ENCODE measurements at places on chromosomes 3 and 15.
A peak's percentile ranks its signal among the peaks of the same experiment; 100 is the strongest.

DNA sequence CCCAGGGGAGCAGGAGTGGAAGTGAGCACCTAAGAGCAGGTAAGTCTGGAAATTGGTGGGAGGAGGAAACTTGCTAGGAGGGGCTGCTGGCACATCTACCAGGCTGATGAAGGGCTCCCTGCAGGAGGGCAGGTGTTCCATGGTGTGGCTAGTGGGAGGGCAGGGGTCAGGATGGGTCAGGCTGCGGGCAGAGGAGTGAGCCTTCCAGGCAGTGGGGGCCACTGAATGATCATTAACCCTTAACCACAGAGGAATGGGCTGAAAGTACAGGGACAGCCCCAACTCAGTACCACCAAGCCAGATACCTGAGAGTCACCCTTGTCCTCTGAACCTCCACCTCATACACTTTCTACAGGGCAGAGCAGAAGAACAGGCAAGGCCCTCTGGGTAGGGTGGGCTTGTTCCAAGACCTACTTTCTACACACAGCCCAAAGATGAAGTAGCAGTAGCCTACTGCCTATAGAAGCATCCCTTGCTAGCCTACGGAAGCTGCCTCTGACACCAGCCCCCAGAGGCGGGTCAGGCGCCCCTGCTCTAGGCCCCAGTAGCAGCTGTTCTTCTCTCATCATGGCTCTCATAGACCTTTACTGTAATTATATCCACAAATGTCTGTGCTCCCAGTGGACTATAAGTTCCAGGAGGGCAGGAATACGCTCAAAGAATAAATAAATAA, 4.6 kb downstream of the RAB6B start:
- DNase-seq: no peak

DNA sequence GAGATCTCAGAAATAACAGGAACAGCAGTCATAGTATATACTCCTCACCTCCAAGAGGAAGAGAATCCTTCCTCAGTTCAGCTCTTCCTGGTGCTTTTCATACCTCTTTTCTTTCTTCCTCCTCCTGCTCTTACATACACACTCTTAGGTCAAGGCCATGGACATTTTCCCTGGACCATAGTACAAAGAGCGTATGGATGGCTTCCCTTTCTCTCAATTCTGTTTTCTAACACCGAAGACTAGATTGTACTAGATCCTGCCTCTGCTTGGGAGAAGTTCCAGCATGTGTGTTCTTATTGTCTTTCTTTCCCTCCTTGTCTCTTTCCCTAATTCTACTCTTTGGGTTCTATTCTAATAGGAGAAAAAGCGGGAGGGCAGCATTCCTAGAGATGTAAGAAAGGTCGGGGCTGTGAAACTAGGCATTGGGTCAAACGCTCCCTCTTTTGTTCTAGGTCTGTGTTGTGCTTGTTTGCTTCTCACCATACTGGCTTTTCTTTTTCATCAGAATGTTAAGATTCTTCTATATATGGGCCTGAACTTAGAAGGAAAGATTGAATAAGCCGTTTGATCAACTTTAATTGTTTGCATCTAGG, 77.4 kb downstream of the VPS8 start:
- peak; percentile 16 for DNase-seq

DNA sequence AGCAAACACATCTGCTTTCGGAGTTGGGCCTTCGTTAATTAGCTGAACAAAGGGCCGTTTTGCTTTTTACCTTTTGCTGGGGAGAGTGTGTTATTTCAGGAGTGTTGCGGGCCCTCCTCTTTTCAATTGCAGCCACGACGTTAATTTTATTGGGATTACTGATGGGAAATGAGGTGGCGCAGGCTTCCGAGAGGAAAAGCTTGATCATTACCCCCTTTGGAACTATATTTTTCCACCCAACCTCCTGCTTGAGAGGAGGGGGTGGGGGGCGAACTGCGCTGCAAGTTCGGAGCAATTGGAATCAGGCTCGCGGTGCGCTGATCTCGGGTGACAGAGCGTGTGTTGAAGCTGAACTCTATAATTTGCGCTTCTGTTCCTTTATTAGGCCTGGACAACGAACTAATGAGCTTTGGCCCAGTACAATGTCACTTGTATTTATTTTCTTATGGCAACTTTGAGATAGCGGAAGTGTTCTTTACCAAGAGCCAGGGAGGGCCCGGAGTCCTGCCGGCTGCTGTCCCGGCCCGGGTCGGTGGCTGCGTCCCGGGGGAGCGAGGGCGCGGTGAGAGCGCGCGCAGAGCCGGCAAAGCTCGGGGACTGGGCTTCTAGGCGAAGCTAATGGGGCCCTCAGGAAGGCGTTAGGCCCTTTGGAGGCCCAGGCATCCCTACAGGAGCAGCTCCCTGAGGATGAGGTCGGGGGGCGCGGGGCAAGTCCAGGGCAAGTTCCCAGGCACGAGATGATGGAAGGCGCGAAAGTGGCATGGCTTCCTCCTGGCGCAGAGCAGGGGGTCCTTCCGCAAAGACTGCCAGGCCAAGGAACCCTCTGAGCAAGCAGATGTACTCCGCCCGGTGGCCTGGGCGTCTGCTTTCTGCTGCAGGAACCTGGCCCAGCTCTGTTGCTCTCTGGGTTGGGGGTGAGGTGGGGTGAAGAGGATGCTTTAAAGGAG, 12.9 kb downstream of the NR2F2 start:
- no peak for DNase-seq

DNA sequence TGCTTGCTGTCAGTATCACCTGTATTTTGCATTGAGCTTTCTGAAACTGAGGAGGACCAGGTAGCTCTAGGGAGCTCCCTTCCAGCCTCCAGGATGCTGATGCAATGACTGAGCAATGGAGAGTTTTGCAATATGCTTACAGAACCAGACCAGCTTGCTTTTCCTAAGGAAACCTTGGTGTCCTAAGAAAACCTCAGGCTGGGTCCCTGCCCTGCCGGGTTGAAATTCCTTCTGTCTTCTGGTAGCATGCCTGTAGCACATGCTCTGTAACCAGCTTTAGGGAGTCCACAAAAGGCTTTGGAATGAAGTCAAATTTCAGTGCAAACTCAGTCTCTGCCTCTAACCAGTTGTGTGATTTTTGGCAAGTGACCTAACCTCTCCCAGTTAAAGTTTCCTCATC, 65.8 kb upstream of the GSK3B start:
- peak; percentile 55 for DNase-seq

Measured in HT-29 (cell line).